NCI-H2107 (cell line): ENCODE measurements at places on chromosomes 7 and 10.

GRCh38 chr10:48767373-48768143, 82.9 kb downstream of the WDFY4 start:
- no peak for DNase-seq

DNA sequence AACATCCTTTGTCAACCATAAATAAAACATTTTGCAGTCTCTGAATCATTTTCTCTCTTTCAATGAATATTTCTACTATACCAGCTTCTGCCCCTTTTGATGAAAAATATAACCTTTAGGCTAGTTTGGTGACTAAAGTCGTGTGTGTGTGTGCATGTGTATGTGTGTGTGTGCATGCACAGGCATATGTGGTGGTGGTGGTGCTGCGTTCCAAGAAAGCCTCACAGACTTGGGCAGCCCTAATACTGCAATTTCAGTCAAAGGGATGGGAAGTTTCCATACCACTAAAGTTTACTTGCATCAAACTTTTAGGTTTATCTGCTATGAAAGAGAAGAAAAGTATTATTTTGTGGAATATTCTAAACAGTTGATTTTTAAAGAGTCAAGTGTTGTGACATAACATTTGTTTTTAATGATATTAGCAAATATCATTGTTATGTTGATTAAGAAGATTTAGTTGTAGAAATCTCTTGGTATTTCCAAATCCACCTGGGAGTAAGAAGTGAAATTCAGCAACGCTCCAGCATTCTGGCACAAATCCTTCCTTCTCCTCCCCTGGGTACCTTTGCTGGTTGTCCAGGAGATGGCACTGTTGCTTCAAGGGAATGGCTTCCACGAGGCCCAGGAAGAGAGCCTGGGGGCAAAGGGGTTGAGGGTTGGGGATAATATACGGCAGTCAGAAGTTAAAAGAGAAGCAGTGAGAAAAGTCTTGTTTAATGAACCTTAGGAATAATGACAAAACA, 41.5 kb downstream of the ASB4 start:
- DNase-seq, result peak; percentile 37

- DNase-seq, result no peak
These were observed 46.5 kb downstream of the TMEM106B start for GRCh38 chr7:12257582-12257981.

DNA sequence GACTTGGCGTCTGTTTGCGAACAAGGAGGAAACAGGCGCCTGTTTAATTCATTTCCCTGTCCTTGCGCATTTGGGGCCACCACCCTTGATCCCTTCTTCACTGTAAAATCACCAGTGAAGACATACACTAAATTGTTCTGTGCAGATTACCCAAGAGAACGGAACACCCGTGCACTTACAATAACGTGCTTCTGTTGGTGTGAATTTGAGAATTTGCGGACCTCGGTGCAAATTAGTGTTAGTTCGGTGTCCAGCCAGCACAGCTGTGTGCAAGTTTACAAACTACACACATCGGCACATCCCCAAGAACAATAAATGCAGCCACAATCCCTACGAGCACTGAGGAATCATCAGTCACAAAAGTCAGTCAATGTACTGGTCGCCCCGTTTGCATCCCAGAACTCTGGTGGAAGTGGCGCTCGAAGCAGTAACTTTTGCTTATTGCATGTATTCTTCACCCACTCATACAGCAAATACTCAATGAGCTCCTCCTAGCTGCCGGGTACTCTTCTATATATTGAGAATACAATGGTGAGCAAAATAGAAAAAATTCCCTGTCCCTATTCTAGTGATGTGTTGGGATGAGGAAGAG, 786 bp upstream of the CNOT4 start:
- DNase-seq, result no peak

DNA sequence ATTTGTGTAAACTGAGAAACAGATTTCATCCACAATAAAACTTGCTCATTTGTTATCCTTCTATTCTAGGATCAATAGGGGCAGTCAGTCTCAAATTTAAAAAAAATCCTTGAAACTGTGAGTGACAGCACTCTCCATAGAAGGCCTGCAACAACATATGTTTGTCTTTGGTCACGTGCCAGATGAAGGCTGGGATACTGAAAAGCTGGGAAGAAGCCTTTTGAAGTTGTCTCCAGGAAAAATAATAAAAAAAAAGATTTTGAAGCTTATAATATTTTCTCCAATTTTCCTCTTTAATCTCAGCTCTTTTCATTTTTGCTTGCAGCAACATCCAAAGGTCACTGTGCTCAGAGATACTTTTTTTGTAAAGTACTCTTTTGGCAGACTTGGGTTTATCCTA, 128.6 kb upstream of the SLC26A5 start:
- DNase-seq, result no peak

- no peak for DNase-seq
These were observed 291.3 kb downstream of the PTEN start for GRCh38 chr10:88154596-88155250.

- DNase-seq, result no peak
These were observed 30.3 kb downstream of the TRIM8 start for GRCh38 chr10:102674566-102674965.

DNA sequence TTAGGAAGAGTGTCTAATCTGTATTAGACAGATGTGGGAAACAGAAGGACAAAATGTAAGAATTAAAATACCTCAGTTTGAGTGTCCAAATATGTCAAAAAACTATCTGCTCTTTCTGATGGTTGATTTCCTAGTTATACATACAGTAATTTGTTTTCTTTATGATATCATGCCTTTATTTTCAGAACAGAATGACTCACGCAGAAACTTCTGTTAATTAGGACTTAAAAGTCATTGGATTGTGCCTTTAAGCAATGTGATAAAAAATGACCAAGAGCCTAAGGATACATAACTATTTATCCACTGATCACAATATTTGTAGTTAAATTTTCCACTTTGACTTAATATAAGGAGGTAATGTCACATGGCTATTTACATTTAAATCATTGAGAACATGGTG, 206.7 kb upstream of the PTPRZ1 start:
- no peak for DNase-seq

DNA sequence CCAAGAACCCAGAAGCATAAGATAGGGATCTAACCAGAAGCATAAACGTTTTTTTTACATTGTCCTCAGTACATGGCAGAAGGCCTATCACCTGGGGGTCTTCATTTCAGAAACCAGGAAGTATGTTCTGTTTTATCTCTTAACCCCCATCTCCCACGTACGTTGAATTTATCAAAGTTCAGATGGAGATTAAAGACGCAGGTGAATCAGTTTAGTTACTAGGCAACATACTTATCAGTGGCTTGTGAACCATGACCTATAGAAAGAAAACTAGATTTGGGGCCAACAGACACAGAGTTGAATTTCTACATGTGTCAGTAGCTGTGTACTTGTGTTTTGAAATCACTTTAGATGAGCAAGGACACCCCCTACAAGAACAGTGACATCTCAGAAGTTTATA, 122.7 kb downstream of the GPR158 start:
- DNase-seq, result no peak

DNA sequence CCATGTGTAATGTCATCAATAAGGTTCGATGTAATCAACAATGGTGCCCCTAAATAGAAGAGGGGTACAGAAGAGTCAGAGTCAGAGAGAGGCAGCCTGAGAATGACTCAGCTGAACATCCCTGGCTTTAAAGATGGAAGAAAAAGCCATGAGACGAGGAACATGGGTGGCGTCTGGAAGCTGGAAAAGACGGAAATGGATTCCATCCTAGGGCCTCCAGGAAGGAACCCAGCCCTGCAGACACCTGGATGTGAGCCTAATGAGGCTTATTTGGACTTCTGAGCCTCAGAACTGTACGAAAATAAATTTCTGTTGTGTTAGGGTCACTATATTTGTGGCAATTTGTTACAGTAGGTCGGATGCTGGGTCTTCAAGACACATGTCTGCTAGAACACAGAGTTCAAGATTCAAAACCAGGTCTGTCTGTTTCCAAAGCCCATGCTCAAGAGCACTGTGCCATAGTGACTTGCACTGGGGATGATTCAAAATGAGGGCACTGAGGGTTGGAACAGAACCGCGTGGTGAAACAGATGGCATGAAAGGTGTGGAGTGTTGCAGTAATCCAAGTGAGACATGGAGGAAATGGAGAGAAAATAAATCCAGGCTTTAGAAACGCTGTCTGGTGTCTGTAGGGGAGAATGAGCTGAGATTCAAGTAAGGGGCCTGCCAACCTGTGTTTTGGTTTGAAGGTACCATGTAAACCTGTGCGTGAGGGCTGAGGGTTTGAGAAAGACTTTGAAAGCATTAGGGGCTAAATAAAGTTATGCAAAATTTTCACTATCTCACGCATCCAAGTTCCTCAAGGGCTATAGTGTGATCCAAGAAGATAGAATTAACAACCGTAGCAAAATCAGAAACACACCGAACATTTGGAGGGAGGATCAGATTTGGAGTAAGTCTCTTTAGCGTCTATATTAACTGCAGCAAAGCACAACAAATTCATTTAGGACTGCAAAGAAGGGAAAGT, 849.1 kb upstream of the AUTS2 start:
- no peak for DNase-seq

DNA sequence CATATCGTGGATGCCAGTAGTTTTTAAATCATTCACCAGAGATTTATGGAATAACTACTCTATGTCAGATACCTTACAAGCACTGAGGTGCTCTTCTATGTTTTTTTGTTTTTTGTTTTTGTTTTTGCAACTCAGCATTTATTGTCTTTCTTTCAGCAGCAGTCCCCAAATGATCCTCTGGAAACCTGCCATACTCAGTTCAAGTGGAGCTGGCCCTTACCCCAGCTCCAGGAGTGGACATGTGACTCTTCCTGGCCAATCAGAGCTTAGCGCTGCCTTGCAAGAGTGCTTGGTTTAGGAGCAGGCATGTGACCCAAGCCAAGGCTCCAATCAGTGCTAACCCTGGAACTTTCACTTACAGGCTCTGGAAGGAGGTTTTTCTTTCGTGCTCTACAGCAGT, 356.6 kb upstream of the ZMIZ1 start:
- no peak for DNase-seq

DNA sequence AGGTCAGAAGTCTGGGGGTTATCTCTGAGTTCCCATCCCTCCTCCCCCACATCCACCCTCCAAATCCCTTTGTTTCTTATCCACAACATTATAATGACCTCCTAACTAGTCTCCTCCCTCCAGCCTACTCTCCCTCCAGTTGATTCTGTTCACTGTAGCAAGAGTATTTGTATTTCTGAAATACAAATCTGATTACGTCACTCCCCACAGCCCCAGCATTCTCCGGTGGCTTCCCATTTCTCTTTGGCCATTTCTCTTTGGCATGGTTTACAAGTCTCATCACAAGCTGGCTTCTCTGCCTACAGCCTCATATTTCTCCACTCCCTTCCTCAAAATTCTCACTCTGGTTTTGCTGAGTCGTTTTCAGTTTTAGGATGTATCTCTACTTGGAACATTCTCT, 24.6 kb upstream of the MRPS33 start:
- DNase-seq, result no peak

DNA sequence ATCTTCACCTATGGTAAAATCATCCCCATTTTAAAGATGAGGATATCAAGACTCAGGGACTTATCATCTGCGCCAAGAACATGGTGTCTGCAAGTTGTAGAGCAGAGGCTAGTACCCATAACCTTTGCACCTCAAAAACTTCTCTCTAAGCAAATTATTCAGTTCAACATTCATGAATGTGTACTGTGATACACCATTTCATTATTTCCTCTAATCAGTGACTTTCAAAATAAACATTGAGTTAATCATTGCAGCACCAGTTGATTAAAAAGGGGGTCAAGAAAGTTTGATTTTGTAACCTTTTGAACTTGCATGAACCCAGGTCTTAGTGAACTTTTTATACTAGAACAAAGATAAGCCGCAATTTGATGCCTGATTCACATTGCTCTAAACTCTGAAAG, 47.6 kb upstream of the CYP2C8 start:
- DNase-seq, result no peak

DNA sequence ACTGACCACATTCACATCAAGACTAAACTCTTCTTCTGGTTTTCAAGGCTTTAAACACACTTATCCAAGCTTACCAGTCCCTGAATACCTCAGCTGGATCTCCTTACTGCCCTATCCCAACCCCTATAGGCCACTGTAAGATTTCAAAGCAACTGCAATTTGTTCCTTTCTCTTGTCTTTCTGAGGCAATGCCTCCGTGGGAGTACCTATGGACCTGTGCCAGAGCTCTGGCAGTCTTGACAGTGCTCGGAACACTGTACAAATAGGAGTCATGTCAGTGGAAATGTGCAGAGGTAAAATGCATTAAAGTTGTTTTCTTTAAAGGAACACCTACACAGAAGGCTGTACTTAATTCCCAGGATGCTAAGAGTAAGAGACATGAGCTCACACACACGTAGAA, 124.7 kb downstream of the CNOT4 start:
- no peak for DNase-seq

DNA sequence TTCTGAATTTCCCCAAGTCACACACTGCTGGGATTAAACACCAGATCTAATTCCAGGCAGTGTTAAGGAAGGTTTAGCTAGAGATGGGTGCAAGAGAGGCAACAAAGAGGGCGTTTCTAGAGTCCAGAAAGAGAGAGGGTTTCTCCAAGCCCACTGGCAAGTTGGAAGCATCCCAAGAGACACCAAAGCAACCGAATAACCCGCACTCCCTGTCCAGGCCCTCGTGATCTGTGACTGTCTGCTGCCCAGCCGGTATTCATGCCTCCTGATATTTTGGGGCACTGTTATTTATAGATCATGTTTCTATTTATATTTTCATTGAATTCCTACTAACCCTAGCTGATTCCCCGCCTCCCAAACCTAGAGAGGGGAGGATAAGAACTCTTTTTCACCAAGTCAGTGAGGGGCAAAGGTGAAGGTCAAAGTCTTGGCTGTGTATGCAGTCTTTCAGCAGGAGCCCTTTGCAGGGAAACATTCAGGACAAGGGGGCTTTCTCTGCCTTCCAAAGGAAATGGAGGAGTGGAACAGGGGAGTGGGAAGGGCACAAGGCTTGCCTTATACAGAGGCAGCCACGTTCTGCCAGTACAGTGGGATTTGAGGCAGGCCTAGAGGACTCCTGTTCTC, 103.6 kb downstream of the SH3PXD2A start:
- DNase-seq, result no peak

DNA sequence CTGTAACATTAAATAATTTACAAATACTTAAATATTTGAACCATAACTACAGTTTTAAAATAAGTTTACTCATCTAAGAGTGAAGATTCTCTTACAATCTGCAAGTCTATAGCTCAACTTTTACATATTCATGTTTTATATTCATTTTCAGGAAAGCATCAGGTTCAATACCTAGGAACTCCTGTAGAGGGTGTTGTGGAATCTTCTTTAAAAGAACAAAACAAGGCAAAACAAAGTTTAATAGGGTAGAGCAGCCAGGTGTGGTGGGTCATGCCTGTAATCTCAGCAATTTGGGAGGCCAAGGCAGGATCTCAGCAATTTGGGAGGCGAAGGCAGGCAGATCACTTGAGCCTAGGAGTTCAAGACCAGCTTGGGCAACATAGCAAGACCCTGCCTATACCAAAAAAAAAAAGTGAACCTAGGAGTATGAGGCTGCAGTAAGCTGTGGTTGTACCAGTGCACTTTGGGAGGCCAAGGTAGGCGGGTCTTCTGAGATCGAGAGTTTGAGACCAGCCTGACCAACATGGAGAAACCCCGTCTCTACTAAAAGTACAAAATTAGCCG, 45.1 kb downstream of the ST8SIA6 start:
- DNase-seq, result no peak
